ENCODE measurements at places on chromosomes 16 and 17. TPM values are rescaled to one million over a fixed set of nuclear protein-coding genes. Genes with fewer than 3 reads are reported as not detected.
A peak's percentile ranks its signal among the peaks of the same experiment; 100 is the strongest.

DNA sequence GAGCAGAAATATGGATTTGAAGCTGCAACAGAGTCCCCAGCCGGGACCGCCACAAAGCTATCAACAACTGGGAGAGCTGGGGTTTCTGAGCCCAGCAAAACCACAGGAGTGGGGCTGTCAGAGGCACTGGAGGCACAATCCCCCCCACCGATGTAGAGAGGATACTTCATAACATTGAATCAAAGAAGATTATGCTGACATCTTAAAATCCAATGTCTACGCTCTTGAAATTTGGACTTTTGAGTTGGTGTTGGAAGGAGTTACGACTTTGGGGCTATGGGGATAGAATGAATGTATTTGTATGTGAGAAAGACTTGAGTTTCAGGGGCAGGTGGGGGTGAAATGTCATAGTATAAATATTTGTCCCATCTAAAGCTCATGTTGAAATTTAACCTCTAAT, 1121.6 kb upstream of the CDH8 start:
- no peak for DNase-seq

- peak; percentile 42 for DNase-seq
These were observed 747 bp upstream of the LHX1 start for GRCh38 chr17:36936455-36937000.

- no peak for DNase-seq
These were observed 36.3 kb downstream of the PITPNC1 start for GRCh38 chr17:67413388-67413787.

GRCh38 chr16:15874745-15875314, 13.6 kb downstream of the CEP20 start:
- DNase-seq, result peak; percentile 32

DNA sequence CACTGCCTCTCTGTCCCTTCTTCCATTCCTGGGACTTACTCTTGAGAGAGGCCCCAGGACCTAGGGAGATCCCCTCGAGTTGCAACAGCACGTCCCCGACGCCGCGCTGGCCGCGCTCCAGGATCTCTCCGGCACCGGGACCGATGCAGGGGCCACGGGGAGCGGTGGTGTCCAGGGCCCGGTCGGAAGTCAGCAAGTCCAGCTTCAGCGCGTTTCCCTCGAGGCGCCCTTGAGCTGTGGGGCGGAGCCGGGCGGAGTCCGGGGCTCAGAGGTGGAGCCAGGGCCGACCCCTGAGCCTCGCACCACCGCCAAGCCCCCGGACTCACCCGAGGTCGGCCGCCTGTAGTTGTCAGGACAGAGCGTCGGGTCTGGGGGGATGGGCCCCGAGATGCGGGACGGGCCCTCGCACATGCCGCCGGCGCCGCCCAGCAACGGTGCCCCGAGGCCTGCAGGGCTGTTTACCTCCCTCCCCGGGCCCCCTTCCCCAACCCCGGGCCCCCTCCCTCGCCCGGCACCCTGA, 458 bp downstream of the ENKD1 start:
- peak; percentile 72 for DNase-seq

DNA sequence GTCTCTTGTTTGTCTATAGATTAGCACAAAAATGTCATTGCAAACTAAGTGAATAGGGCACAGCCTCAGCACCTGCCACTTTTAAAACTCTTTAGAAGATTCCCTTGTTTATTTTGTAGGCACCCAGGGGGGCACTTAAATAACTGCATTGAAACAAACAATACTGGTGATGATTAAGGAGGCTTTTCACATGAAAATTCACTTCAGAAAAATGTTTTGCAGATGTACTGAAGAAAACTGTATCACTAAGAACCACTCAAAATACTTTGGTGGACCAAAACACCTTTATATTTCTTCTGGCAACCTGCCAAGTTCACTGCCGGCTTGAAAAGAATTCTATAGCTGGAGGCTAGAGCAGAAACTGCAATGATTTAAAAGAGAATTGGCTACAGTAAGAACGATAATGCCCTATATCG, 281.5 kb downstream of the TOX3 start:
- DNase-seq, result no peak

GRCh38 chr17:20010099-20010863, 1.1 kb downstream of the SPECC1 start:
- DNase-seq, result no peak

GRCh38 chr17:69450918-69451317, 36.4 kb downstream of the MAP2K6 start:
- DNase-seq, result no peak

DNA sequence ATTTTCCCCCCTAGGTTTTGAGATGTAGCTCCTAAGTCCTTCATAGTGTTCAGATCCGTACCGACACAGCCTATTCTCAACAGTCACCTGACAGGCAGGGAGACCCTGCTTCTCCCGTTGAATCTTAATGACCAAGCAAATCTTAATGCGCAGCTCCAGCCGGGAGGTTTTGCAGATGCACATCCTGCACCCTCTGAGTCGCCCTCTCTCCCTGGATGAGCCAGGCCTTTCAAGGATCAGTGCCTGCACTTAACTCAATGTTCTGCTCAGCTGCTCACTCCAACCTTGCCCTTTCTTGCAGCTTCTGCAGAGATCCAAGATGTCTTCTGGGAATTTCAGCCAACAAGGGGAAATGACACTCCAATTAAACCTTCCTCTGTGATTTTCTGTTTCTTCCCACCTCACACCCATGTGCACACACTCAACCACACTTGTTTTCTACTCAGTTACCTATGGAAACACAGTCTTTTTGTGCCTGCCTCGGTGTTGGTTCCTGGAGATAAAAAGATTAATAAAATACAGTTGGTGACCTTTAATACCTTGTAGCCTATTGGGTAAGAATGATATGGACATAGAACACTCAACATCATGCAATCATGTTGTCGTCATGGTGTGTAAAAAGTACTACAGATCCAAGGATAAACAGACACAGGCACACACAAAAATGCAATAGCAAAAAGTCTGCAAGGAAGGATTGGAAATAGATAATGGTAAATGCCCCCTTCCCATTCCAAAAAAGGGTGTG, 76.9 kb upstream of the DYNLRB2 start:
- DNase-seq, result no peak

DNA sequence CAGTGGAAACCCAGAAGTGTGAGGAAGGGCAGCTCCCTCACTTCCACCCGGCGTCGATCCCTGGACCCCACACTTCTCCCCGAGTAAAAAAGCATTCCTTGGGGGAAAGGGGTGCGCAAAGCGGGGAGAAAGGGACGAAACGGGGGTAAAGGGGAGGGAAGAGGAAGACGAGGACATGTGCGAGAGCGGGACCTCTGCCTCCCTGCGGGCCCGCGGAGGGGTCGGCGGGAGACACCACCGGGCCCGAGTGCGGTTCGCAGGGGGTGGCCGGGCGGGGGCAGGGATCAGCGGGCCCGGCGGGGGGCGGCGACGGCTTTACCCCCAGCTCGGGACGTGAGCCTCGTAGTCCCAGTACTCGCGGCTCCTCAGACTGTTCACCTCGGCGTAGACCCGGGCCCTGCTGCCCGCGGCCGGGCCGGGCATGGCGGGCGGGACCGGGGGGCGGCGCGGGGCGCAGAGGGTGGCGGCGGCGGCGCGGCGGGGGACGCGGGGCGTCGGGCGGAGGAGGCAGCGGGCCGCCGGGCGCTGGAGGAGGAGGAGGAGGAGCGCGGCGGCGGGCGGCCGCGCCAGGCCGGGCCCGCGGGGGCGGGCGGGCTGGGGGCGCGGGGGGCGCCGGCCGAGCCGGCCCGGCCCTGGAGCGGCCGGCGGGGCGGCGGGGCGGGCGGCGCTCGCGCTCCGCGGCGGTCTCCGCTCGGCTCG, 443 bp downstream of the CSNK2A2 start:
- peak; percentile 42 for DNase-seq

DNA sequence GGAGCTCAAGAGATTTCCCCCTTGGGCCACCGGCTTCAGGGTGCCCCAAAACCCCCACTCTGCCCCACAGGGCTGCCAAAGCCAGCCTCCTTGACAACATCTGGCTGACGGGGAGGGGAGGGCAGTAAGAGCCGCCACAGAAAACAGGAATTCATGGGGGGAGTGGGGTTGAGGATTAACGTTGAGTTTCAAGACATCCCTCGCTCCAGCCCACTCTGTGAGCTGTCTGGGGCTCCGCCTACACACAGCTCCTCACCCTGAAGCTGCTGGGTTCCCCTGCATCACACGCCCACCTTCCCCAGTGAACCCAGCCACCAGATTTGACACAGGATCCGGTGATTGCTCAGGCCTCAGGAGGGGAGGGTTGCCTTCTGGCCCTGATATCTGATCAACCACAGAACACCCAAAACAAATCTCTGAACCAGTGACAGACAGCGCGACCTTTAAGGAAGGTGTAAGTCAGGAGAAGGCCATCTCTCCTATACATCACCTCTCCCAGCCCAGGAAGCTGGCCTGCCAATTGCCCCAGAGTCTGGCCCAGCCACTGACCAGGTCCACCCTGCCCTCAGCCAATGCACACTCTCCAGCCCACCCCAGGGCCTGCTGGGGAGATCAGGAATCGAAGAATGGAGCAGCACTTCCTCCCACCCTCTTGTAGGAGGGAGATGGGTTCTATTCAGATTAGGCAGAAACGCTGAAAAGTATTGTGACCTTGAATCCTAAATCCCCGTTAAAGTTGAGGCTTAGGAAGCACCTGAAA, 132.1 kb downstream of the CLEC16A start:
- DNase-seq, result no peak

GRCh38 chr17:66807182-66807581, 27.7 kb upstream of the CACNG5 start:
- no peak for DNase-seq

GRCh38 chr16:22120440-22120839, 28.1 kb downstream of the VWA3A start:
- DNase-seq, result no peak

- no peak for DNase-seq
These were observed 4.2 kb downstream of the RPL13 start for GRCh38 chr16:89564476-89565255.

- no peak for DNase-seq
These were observed 29.7 kb upstream of the GAN start for GRCh38 chr16:81284995-81285600.

GRCh38 chr17:34980353-34980680, at the start of gene LIG3:
TSS of gene LIG3 (plus strand) at chr17:34980512. CDS start at chr17:34983006, 2,494 bp downstream.
- peak; percentile 95 for DNase-seq

DNA sequence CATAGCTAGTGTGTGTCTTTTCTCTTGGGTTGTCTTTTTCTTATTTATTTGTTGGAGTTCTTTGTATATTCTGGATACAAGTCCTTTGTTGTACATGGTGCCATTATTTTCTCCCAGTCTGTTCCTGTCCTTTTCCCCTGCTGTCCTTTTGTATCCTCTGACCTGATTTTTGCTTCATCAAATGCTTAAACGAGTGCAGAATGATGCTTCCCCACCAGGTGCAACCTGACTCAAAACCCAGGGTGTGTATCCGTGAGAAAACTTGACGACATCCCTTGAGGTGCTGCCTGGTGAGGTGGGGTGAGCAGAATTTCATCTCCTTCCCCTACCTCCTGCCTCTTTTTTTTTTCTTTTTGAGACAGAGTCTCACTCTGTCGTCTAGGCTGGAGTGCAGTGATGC, 88.6 kb downstream of the NTN1 start:
- no peak for DNase-seq

GRCh38 chr17:39688475-39688835, 598 bp upstream of the PGAP3 start:
- DNase-seq, result no peak

GRCh38 chr16:1407753-1408152, 6.8 kb downstream of the UNKL start:
- DNase-seq, result peak; percentile 70

- DNase-seq, result no peak
These were observed 65.9 kb upstream of the NKD1 start for GRCh38 chr16:50482271-50482670.

KRT27 gene
- not detected for polyA plus RNA-seq

WDR90 gene
- polyA plus RNA-seq, result 9.7 TPM

PDPK1 gene
- 32.6 TPM for polyA plus RNA-seq

JUP gene
- 30.3 TPM for polyA plus RNA-seq

RHOT2 gene
- 75.8 TPM for polyA plus RNA-seq

Data from psoas muscle (tissue), 8 donors.